DMS79 treated with DMSO at 0.1 percent for 48 hours (cell line): ENCODE measurements at places on chromosomes 3 and 15.

- no peak for DNase-seq
Observed at GRCh38 chr15:71338827-71339542, 223.7 kb downstream of the THSD4 start.

DNA sequence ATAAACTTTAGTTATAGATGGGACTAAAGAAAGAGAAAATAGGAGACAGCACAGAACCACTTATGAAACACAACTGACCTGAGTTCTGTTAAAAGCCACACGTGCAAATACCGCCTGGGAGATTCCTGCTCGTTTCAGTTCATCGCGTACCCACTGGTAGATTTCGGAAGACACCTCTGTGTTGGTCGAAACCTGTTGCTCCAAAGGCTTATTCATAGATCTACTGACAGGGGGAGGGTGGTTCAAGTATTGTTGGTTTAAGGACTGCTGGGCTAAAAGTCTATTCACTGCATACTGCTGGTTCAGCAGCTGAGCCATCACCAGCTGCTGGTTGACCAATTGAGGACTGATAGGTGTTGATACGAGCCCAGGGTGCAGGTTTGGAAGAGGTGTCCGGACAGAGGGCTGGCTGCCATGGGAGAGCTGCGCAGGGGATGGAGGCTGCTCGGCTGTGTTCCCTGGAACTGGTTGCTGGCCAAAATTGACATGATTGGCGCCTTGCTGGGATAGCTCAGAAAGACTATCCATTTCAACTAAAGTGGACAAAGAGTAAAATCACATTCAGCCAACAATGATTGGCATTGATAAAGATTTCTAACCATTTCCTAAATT is 30.6 kb downstream of the SATB1 start:
- DNase-seq: no peak

DNA sequence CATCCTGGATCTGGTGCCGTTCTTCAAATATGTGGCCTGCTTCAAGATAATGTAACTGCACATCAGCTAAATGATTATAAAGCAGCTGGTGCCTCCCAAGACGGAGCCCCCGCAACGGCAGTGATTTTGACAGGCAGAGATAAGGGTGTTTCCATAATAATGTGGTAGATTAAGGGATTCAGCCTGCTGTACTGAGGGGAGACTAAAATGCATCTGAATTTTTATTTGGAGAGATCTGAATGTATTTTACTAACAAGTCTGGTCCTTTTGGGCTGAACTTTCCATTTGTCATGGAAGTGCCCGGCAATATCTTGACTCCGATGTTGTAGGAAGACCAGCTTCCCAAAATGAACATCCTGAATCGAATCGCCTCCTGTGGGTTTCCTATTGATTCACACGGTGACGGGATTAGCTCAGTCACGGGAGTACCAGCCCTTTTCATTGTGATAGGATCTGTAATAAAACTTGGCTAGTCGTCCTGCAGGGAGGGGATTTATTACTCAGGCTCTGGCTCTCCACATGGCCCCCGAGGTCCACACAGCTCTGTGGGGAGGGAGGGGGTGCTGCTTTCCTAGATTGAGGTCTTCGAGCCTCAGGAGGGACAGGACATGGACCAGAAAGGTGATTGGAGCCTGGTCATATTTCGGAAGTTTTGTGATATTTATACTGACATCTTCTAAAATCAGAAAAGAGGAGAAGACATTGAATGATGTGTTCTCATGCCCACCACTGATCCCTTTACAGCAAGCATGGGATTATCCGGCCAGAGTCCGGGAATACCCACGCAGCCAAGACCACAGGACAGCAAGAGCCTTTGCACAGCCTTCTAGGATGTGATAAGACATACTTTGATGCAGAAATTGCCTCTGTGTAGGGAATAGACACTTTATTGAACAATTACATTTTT is 2.5 kb upstream of the PCSK6 start:
- DNase-seq: no peak

DNA sequence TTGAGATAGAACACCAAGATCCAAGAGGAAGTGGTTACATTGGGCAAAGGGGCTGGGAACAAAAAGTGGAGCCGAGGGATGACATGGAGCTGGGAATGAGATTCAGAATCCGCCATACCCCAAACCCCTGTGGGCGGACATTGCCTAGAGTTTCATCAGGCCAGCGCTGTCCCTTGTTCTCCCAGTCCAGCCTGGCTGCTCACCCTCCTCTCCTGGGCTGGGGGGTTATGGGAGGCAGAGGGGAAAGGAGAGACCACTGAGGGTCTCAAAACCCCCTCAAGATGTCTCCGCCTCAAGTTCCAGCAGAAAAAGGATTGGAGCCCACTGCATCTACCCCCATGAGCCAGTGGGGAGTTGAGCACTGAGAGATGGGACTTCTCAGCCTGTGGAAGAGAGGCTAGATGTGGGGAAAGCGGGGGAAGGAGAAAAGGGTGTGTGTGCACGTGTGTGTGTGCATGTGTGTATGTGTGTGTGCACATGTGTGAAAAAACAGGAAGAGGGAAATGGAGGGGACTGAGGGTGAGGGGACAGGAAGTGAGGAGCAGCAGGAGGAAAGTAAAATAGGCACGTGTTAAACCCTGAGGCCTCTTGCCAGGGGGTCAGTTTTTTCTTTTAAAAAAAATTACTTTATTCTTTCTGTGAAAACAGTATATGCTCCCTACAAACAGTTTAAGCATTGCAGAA is 14.3 kb downstream of the GRM2 start:
- DNase-seq: no peak

DNA sequence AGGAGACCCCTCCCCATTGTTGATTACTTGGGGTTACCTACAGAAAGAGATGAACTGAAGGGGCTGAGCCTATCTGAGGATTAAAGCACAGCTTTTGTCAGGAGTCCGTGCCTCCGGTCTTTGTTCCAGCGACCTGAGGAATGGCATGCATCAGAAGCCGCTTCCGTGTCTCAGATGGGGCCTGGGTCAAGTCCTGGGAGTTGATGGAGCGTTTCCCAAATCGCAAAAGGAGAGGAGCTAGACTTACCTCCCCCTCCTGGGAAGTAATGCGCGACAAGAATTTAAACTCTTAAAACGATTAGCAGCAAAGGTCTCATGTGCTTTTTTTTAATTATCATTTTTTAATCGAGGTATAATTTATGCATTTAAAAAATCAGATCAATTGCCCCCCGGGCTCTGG is 983 bp upstream of the ALDH1A3 start:
- no peak for DNase-seq

GRCh38 chr3:9795207-9795606 is 2.3 kb downstream of the ARPC4 start:
- no peak for DNase-seq

DNA sequence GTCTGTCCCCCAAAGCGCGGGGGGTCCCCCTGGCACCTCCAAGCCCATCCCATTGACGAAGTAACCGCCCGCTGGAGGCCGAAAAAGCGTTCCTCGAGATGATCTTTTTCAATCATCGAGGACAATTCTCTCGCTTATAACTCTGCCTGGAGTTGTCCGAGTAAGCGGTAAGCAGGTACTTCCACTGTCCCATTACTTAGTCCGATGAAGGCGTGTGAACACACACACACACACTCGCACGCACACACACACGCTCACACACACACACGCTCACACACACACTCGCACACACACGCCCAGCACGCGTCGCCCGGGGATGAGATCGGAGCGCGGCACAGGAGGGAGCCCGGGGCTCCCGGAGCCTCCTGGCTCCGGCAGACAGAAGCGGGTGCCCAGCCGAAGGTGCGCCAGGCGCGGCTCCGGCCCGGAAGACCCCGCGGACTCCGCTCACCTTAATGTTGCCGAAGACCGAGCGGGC is 430 bp downstream of the SLCO2A1 start:
- DNase-seq: peak; percentile 35

GRCh38 chr15:89192766-89193165 is 28.6 kb downstream of the RLBP1 start:
- no peak for DNase-seq

DNA sequence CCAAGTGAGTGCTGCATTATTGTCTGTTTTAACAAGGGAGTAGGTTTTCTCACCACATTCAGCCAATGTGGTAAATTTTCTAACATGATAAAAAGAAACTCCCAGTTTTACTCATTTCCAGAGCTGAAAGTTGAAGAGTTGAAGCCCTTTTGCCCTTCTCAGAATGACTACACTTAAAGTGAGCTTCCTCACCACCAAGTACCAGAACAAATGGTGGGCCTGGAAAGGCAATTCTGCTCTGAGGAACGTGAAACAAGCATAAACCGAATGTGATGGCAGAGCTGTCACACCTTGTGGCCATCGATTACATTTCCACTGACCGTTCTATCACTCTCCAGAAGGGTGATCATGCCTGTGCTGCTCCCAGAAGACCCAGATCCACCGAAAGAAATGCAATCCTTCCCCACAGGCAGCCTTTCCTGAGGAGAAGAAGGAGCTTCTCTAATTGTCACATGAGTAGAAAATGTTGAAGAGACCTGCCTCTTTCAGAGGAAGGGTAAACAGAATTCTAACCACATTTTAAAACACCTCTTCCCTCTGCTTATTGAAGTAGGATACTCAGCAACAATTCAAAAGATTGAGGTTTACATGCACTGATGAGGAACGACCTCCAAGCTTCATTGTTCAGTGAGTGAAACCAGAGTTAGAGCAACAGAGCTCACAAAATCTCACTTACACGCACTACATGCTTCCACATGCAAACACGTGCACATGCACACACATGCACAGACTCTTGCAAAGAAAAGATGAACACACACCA is 21.4 kb upstream of the CCR9 start:
- DNase-seq: peak; percentile 27

GRCh38 chr3:11808231-11808630 is 38.5 kb downstream of the TAMM41 start:
- no peak for DNase-seq

GRCh38 chr15:60590935-60591495 is 112.1 kb upstream of the ICE2 start:
- DNase-seq: no peak

- peak; percentile 81 for DNase-seq
Observed at GRCh38 chr3:111723293-111724215, 128.4 kb upstream of the ZBED2 start.

GRCh38 chr3:120678331-120678947 is 3.6 kb downstream of the HGD start:
- no peak for DNase-seq

GRCh38 chr15:51379390-51379789 is 37.9 kb downstream of the GLDN start:
- DNase-seq: no peak

DNA sequence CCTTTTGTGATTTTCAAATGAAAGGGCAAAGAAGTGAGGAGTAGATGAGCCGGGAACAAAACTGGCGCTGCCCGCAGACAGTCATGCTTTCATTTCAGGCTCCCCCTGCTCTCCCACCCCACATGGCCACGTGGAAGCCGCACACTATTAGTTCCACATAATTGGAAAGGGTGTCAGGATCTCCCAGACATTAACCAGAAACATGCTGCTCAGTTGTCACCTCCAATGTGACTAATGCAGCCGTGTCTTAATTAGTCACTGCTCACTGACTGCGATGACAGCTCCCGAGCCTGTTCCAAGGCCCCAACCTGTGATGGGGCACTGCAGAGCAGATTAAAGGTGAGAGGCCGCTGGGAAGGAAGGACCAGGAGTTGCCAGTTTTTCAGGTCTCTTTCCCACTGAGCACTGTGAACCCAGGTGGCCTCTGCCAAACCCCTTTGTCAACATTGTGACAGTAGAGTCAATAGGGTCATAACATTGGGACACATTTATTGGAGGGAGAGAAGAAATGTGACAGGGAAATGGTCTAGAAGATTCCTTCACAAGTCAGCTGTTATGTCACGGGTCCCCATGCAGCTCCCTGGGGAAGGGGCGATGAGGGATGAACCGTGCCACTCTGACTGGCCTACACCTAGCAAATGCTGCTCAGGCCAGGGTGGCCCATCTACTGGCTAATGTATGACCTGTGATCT is 38.6 kb upstream of the SFMBT1 start:
- DNase-seq: no peak

GRCh38 chr15:79023546-79023890 is 67.1 kb downstream of the RASGRF1 start:
- no peak for DNase-seq

DNA sequence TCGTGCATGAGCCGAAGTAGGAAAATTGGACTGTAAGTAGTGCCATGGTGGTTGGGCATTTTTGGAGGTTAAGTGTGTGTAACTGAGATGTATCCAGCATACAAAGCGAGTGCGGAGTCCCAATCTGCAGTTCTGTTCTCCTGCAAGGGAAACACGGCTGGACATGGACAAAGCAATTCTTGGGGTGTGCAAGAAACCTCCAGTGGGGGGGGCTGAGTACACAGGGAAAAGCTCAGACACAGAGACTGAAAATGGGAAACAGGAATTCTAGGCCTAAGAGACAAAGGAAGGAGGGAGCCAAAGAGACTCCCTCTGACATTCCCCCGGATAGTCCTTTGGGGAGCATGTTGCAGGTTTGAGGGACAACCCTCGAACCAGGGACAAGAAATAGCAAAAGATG is 83.2 kb upstream of the PLSCR4 start:
- DNase-seq: no peak

DNA sequence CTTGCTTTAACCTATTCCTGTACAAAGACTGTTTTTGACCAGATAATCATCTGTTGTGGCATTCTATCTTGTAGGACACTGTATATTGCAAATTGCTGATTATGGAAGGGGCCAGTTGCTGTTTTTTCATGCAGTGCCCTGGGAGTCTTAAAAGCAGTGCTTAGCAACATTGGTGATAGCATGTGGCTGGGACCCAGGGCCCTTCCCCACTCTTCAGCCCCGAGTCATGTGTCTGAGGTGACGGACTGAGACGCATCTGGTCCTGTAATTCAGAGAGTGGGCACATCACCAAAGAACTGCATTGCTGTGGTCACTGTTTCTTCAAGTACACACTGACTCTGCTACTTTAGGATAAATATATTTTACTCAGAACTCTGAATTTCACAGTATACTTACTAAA is 63.4 kb downstream of the SNRK start:
- DNase-seq: no peak

DNA sequence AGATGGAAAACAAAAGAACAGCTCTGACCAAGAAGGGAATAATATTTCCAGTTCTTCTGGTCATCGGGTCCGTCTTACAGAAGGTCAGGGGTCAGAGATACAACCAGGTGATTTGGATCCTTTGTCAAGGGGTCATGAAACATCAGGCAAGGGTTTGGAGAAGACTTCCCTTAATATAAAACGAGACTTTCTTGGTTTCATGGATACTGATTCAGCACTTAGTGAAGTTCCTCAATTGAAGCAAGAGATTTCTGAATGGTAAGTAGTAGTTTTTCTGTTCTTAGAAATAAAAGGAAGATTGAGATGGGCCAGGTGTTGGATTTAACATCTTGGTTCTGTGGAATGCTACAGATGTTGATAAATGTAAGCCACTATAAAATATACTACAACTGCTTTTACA is 9.5 kb downstream of the MGA start:
- no peak for DNase-seq

DNA sequence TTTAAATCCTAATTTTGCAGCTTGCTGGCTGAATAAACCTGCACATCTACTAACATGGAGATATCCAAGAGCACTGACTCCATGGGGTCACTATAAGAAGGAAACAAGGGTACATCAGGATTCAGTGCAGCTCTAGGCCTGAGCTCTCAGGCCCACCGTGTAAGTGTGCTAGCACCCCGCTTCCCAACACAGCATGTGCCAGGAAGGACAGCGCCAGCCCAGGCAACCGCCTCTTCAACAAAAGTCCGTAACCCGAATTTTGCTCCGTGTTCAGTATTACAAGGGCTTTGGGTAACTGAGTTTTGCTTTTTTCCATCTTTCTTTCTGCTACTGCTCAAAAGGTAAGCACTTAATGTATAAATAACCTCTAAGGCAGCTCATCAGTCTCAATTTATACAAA is 89.8 kb downstream of the LRIG1 start:
- DNase-seq: no peak
